ENCODE measurements at places on chromosomes 13 and 19.

DNA sequence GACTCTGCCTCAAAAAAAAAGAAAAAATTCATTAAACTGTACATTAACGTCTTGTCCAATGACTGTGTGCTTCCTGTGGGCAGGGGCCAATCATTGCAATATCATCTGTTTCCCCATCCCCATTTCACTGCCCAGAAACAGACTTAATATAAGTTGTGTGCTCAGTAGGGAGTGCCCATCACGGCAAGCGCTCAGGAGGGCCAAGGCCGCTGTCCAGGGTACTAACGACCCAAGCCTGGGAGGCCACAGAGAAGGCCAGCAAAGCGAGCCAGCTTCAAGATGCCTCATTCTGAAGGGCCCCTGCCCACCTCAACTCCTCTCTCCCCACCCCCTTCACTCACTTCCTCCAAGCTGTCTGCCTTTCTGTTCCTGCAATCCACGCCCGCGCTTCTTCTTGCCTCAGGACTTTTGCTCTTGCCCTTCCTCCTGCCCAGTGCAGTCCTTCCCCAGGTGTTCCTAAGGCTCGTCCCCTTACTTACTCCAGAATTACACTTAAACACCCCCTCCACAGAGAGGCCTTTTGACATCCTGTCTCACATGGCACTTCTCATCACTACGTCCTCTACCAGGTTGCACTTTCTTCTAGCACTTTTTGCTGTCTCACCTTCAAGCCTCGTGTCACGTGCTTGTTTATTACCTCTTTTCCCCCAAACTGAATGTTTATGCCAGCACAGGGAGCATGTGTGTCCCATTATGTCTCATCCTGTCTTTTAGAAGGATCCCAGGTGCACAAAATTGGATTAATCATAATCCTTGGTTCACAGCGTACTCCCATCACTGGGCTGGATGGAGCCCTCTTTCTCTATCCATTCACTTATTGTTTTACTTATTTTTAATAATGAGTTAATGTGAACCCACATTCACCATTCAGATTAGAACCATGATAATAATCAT, 11.3 kb upstream of the POU2F2 start:
- DNase-seq = no peak

DNA sequence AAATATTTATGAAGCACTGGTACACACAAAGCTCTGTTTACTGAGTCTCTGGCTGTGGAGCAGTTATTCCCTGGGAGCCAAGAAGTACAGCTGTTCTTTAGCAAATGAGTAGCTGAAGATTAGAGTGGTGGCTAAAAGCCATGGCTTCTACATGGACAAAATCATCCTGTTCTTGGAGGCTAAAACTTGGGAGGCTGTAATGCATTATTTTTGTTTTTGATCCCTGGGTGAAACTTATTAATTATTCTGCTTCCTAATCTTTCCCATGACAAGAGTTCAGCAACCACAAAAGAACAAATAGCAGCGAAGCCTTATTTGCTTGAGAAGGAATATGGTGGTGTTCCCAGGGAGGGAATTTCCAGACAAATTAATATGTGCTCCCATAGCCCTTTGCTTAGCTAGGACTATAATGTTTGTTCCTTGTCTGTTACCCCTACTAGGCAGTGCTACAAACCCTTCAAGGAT, 109.5 kb downstream of the DCT start:
- no peak for DNase-seq

DNA sequence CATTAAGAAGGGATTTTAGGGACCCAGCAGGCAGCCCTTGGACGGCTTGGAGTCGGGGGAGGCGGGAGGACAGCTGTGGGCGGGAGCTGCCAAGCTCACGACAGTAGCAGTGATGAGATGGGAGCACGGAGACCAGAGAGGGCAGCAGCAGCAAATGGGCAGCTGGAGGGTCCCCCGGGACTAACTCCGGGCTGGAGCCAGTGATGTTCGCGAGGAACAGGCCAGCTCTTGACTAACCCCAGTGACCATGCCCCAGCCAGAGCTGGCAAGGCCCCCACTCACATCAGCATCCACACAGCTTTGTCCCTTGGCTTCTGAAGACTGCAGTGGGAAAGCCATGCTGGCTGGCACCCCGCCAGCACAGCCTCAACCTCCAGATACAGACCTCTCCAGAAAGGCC, 81.9 kb downstream of the RAB20 start:
- DNase-seq = no peak

DNA sequence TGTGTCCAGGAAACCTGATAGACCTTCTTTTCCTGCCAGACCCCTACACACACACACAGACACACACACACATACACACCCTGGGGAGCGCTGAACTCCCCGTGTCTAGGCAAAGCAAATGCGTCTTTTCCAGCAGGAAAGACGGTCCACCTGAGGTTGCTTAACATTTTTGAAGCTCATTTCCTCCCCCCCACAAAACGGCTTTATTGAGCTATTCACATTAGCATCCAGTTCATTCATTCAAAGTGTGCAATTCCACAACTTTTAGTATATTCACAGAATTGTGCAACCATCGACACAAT, 3.4 kb downstream of the GSX1 start:
- DNase-seq = no peak

Data from natural killer cell treated with Interleukin-12 subunit alpha and Interleukin-12 subunit beta and Interleukin-15 and Interleukin-18, amount 100 ng/mL, for 72 hours (primary cell).